Naive thymus-derived CD8-positive, alpha-beta T cell (primary cell): ENCODE measurements at places on chromosomes 2 and 18.
A peak's percentile ranks its signal among the peaks of the same experiment; 100 is the strongest.

GRCh38 chr2:56474412-56475158 lies 290.8 kb downstream of the CCDC85A start:
- DNase-seq, result no peak

DNA sequence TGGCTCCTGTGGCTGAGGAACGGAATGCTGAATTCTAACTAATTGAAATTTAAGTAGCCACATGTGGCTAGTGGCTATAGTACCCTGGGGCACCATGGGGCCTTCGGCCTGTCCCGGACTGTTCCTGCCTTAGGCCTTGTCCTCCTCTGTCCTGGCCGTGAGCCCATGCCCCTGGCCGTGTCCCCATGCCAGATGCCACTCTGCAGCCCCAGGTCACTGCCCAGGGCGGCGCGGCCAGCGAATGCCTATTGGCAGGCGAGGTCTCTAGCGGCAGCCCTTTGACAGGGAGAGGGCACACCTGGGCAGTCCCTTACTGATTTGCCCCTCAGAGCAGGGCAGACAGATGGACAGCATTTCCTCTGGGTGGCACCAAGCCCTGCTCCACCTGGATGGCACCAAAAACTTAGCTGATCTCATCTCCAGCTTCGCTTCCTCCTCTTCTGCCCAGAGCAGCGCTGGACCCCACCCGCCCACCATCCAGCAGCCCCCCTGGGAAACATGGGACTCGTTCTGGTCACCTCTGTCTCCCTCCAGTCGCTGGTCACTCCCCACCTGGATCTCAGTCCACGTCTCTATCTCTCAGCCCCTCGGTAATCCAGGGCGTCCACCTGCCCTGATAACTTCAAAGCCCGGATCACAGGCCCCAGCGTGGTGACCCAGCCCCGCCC lies 1.1 kb upstream of the DGKD start:
- no peak for DNase-seq

DNA sequence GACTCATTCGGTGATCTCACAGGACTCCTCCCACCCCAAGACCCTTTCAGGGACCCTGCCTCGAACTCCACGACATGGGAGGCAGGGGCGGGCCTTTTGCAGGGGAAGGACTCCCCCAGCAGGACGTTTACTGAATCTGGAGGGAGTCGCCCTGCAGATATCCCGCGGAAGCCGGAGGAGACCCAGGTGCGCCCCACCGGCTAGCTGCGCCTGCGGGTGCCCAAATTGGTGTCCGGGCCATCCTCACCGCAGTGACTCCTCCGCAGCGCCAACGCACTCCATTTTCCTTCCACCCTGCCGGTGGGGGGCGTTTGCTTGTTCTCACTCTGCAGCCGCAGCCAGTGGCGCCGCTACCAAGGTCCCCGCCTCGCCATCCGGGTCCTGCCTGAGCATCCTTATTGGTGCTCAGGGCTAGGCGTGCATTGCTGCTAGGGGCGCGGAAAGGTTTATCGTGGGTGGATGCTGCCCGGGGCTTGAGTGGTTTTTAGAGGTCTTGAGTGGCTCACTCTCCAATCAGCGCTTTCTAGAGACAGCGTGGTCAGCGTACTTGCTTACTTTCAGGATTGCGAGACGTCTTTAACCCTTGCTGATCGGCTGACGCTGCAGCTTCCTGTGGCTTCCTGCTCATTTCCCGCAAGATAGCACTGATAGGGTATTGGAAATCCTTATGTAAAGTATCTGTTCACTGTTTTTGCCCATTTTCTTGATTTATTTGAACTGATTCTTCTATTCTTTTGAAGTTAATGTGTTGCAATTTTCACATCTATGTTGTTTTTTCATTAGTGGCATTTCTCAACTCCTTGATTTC lies 81.4 kb downstream of the BIN1 start:
- DNase-seq, result peak; percentile 59

DNA sequence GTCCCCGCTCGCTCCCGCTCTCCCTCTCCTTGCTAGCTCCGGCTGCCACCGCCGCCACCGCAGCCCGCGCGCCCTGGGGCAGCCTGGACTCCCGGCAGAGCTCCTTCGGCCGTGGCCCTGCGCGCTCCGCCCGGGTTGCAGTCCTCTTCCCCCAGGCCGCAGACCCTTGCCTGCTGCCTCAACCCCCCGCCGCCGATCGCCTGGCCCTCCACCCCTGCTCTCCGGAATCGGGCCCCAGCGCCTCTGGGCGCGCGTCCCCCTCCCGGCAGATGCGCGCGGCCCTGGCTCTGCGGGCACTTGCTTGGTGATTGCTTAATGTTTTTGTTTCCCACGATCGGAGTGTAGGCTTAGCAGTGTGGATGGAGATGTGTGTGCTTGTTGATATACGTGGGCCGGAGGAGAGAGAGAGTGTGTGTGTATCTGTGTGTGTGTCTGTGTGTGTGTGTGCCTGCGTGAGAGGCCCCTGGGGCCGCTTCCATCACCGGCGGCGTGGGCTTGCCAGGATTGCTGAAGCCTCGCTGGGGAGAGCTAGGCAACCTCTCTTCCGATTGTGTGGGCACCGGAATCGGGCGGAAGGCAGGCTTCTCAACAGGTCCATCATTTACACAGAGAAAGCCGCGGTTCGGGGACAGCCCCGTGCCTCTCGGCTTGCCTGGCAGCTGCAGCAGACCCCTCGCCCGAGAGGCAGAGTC lies 877 bp downstream of the INHBB start:
- no peak for DNase-seq

GRCh38 chr2:159163930-159164329 lies 122.6 kb downstream of the WDSUB1 start:
- no peak for DNase-seq

GRCh38 chr2:240920783-240921231 lies 14.7 kb downstream of the CROCC2 start:
- DNase-seq, result no peak

DNA sequence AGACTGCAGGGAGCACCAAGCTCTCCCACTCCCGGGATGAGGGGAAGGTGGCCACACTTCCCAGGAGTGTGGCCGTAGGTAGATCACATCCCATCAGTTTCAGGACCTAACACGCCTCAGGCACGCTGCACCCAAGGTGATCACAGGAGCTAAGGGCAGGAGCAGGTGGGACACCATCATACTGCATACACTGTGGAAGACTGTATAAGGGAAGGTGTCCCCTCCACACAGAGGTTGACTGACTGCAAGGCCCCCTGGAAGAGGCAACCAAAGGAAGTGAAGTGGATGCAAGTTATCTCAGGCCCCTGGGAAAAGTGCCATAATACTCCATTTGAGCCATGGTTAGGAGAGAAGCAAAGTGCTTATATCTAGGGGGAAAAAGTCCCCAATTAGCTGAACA lies 351.9 kb upstream of the SMIM21 start:
- no peak for DNase-seq

GRCh38 chr18:45686891-45687611 lies 36.9 kb upstream of the SLC14A1 start:
- peak; percentile 86 for DNase-seq

GRCh38 chr2:146927080-146927711 lies 917.6 kb upstream of the ACVR2A start:
- DNase-seq, result no peak

DNA sequence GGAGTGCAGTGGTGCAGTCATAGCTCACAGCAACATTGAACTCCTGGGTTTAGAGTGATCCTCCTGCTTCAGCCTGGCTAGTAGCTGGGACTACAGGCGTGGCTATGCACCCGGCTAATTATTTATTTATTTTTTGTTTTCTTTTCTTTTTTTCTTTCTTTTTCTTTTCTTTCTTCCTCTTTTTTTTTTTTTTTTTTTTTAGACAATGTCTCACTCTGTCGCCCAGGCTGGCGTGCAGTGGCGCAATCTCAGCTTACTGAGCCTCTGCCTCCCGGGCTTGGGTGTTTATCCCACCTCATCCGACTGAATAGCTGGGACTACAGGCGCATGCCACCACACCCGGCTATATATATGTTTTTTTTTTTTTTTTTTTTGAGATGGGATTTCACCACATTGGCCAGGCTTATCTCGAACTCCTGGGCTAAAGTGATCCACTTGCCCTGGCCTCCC lies 1.4 kb upstream of the ANXA4 start:
- DNase-seq, result no peak

- DNase-seq, result no peak
These were observed 68.4 kb downstream of the PID1 start for GRCh38 chr2:229202646-229203045.

DNA sequence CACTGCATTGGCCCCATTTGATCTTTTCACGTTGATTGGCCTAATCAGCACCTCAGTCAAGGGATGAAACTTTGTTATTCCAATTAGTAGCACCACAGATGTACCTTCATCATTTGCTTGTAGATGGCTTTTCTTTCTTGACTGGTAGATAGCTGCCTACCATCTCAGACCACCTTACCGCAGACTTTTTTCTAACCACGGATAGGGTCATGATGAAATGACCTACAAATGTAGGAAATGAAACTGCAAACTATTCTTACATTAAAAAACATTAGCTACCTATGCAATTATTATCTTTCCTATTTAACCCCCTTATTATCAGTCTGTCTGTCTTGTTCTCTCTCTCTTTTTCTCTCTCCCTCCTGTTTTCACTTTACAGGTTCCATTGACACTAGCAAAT lies 22.4 kb upstream of the SLC25A52 start:
- no peak for DNase-seq

DNA sequence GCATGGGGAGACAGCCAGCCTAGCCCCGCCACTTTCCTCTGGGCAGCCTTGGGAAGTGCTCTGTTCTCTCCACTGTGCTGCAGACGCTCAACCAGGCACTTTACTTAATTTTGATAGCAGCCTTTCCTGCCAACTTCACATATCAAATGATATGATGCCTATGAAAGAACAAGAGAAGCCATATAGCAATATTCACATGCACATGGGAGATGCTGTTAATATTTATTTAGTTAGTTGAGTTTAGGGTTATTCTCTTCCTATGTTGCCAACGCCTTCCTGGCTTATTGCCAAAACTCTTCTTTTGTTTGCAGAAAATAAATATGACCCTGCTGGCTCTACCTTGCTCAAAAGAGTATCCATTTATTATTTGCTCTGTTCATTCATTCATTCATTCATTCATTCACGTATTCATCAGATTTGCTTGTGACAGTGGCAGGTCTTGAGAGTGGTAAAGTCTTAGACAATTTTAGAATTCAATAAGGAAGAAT lies 99.3 kb downstream of the GATA6 start:
- DNase-seq, result no peak

DNA sequence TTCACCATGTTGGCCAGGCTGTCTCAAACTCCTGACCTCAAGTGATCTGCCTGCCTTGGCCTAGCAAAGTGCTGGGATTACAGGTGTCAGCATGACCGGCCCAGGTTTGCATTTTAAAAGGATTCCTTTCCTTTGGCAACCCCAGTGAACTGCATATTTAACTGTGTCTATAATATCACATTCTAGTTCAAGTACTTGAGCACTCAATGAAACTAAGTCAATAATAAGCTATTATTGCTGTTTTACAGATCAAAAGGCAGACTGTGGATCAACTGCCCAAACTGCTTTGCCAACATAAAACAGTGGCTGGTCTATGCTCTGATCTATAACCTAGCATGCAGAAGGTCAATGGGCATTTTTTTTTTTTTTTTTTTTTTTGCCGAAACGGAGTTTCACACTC lies 144.5 kb downstream of the USP34 start:
- DNase-seq, result no peak

DNA sequence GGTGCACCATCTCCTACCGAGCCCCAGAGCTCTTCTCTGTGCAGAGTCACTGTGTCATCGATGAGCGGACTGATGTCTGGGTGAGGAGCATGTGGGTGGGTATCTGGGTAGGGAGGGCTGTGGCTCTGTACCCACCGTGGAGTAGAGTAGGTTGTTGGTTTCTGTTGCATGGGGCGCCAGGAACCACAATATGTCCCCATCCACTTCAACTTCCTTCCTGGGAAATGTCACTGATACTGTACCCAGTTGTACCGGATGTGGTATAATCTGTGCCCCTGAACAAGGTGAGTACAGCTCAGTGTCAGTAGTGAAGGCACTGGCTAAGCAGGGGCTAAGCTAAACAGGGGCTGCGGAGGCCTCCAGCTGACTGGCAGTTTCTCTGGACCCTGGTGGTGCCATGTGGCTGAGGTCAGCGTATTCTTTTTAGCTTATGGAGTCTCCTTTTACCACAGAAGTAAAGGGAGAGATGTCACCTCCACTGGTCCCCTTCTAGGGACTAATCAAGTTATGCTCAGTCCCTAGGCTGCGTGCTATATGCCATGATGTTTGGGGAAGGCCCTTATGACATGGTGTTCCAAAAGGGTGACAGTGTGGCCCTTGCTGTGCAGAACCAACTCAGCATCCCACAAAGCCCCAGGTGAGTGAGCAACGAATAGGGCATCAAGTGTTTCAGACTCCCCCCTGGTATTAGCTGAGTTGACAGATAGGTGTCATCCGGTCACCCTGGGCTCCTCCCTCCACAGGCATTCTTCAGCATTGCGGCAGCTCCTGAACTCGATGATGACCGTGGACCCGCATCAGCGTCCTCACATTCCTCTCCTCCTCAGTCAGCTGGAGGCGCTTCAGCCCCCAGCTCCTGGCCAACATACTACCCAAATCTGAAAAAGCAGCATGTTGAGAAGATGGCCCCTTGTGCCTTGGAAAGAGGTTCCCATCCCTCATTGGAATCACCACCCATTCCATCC lies 2.7 kb downstream of the STK16 start:
- peak; percentile 82 for DNase-seq

GRCh38 chr2:19538411-19538963 lies 180.1 kb upstream of the OSR1 start:
- no peak for DNase-seq

DNA sequence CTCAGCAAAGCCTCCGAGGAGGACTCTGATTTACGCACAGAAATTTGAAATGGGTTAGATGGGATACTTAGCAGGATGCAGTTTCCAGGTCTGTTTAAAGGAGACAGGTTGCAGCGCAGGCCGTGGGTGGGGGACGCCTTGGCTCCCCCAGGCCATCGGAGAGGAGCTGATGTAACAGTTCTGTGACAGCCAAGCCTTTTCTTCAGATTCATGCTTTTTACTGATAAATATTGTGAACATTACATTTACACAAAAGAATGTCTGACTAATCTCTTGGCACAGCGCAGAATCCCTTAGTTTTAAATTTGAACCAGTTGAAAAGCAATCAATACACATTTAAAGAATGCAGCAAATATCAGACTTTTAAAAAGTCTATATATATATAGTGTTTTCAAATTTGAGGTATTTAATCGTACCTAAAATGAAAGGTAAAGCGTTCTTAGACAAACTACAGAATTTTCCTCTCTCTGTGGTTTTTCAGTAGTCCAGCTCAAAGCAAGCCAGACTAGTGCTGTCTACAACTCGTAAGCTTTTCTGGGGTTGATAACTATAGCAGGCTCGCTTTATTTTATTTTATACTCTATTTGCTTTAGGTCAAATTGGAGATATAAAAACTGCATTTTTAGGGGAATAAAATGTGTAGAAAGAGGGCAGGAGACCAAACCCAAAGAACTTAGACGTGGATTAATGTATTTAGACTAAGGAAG lies 221.9 kb downstream of the PIEZO2 start:
- DNase-seq, result no peak

DNA sequence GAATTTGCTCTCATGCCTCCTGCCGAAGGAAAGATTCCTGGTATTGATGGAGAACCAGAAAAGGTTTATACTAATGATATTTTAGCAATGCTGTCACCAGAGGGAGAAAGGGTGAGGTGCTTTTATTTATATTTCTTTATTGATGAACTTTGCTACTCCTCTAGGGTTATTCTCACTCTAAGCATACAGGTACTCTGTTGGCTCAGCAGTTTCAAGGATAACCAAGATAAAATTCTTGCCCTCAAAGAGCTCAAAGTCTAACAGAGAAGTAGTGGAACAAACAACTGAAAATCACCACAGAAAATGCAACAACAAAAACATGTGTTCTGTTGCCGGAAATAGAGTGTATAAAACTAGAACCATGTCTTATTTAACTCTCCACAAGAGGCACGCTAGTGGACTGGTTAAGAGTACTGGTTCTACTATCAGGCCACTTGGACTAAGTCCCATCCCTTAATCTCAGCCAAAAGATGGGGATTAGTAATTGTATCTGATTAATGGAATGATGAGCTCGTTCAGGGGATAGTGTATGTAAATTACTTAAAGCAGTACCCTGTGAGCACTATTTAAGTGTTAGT lies 103.6 kb downstream of the DNAH6 start:
- DNase-seq, result no peak
